ENCODE measurements at places on chromosomes 12 and 14. TPM values are rescaled to one million over a fixed set of nuclear protein-coding genes. Genes with fewer than 3 reads are reported as not detected.

- DNase-seq: no peak
These were observed 133.5 kb downstream of the CPNE8 start for GRCh38 chr12:38771871-38772270.

DNA sequence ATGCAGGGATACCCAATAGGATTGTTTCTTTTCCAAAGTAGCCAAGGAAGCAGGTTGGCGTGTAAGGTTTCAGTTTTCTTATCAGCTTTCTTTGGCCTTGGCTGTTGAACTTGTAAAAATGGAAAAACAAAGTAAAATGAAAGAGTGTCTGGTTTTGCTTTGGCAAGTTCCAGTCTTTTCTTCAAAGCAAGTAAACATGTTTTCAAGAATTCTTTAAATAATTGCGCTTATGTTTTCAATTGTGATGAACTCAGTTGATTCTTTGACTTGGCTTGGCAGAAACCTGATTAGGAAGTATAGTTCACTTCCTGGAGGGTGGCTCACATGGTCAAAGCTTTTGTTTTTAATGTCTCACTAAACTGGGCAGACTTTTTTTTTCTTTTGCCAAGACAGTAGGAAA lies 112.2 kb upstream of the USP44 start:
- DNase-seq: no peak

The P3H3 gene
- polyA plus RNA-seq: 31.5 TPM

- no peak for DNase-seq
These were observed 331.4 kb downstream of the BCAT1 start for GRCh38 chr12:24617471-24617870.

The TAS2R42 gene
- not detected for polyA plus RNA-seq

- no peak for DNase-seq
These were observed 2.1 kb downstream of the NTF3 start for GRCh38 chr12:5433845-5434646.

DNA sequence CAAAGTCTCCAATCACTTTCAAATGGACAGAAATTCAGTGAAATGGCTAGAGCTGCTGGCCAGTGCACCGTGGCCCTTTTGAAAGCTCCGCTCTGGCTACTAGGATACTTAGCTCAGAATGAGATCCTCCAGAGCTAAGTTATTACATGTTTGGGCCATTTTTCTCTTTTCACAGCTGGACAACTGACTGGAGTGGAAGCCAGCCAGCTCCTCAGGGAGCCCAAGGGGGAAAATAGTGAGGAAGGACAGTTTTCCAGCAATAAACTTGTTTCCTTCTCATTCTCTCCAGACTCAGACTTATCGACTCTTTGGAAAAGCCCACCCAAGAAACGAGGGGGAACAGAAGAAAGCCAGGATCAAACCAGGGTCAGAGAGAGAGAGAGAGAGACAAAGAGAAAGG lies 266.0 kb downstream of the KSR2 start:
- no peak for DNase-seq

DNA sequence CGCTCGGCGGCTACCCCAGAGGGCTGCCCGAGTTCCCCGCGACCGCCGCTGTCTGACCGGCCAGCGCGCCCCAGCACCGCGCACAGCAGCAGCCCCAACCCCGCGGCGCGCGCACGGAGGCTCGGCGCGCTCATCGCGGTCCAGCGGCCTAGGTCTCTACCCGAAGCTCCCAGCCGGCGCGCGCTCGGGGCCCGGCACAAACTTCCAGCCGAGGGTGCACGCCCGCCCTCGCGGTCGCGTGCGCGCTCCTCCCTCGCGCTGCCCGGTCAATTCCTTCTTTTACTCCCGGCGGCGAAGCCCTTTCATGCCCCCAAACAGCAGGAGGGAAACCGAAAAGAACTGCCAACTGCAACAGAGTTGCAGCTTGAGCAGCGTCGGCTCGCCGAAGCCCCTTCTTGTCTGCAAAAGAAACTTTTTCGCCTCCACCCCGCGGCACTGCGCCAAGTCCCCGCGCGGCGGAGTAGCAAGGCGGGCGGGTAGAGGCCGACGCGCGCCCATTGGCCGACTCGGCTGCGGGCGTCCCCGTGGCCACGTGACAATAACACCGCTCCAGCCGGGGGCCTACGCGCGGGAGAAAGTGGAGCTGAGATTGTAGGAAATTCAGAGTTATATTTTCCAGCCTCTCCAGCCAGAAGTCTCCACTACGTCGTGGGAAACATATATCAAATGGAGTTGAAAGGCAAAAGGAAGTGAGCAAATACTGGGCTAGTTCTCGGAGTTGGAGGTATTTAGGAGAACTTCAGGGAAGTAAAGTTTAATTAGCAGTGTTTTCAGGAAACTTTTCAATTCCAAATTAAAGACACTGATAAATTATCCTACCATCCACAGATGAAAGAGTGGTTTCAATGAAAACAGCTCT lies at the start of gene LRIG3:
TSS of gene LRIG3 (minus strand) at position 403 of the 859 bp plus-strand sequence. CDS start at position 134, 269 bp downstream.
- peak; percentile 92 for DNase-seq

GRCh38 chr14:76267322-76268046 lies 108.5 kb upstream of the ESRRB start:
- DNase-seq: peak; percentile 55

DNA sequence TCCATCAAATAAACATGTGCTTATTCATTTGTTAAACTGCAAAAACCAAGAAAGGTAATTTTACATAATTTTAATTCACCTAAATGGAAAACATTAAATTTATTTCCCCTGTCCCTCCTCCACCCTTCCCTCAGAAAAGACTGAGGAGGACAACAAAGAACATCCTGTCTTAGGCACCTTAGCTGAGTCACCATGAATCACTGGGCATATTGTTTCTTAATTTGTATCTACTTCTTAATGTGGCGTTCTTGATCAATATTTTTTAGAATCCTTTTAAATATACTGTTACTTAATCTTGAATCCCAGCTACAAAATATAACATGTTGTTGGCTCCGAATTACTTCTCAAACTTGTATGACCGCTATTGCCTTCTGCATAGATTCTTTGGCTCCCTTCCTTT lies 23.5 kb downstream of the SIX6 start:
- no peak for DNase-seq

The RNF212B gene
- 1.3 TPM for polyA plus RNA-seq

The ISCA2 gene
- polyA plus RNA-seq: 46.1 TPM

DNA sequence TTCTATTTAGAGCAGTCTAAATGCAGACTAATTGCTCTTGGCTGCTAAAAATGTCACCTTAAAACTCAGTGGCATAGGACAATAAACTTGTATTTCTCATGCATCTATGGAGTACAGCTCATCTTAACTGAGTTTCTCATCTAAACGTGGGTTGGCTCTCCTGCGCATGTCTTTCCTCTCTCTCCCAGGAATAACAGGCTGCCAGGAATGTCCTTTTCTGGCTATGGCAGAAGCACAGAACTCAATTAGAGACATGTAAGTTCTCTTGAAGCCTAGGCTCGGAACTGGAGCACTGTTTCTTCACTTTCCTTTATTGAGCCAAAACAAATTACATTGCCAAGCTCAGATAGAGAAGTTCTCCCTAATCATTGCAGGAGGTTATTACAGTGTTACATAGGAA lies 722.3 kb upstream of the FLRT2 start:
- DNase-seq: no peak

DNA sequence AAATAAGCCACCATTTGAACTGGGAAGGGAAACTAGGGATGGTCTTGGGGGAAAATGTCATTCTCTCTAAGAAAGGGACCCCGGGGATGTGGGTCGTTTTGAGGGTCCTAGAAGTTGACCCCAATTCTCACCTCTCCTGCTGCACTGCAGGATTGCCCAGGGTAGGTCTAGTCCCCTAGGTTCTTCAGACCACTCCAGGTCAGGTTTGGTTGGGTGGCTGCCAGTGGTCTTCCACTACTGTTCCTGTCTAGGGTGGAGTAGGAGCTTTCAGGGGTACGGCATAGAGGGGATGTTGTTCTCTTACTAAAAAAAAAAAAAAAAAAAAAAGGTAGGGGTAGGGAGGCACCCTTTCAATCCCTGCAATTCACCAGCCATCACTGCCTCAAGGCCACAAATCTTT lies 7.3 kb downstream of the HOXC8 start:
- no peak for DNase-seq

The TPPP2 gene
- polyA plus RNA-seq: 3.8 TPM

- DNase-seq: no peak
These were observed 8.8 kb upstream of the KCNK13 start for GRCh38 chr14:90053044-90053443.

GRCh38 chr14:78007160-78007559 lies 163.0 kb upstream of the NRXN3 start:
- no peak for DNase-seq

The POP5 gene
- polyA plus RNA-seq: 50.8 TPM

The C12orf54 gene
- 0.77 TPM for polyA plus RNA-seq

- DNase-seq: no peak
These were observed 9.8 kb upstream of the SSTR1 start for GRCh38 chr14:38197784-38198335.
